ENCODE measurements at places on chromosomes 2 and 18.
A peak's percentile ranks its signal among the peaks of the same experiment; 100 is the strongest.

GRCh38 chr2:230152334-230152733 lies 67.5 kb downstream of the SP110 start:
- DNase-seq: no peak

DNA sequence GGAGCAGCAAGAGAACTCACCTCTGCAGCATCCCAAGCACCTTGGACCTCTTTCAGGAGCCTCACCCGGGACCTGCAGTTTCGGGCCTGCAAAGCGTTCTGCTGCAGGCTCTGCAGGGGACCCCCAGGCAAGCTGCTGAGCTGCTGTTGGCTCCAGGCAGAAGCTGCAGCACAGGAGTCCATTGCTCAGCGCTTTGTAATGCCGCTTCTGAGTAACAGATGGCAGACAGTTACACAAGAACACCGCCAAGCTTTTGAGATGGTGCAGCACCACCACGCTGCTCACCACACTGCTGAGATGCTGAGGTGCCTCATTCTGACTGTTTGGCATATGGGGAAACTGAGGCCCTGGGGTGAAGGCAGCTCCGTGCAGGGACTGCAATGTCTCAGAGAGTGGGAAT lies 1.9 kb upstream of the GALNT14 start:
- DNase-seq: no peak

DNA sequence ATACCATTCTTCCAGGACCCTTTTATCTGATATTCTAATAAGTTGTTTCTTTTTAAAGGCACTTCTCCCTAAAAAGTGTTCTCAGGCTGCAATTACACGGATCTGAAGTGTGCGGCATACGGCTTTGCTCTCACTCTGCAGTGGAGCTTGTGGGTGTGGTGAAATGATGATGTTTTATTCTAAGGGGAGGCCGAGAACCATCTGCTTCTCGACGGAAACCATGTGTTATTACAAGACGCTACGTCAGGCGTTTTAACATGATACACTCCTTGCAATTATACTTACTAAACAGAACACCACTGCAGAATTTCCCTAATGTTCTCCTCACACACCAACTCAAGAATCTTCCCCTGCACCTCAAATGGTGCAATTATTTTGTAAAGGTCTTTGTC lies 34.9 kb upstream of the CTDP1 start:
- DNase-seq: peak; percentile 38

DNA sequence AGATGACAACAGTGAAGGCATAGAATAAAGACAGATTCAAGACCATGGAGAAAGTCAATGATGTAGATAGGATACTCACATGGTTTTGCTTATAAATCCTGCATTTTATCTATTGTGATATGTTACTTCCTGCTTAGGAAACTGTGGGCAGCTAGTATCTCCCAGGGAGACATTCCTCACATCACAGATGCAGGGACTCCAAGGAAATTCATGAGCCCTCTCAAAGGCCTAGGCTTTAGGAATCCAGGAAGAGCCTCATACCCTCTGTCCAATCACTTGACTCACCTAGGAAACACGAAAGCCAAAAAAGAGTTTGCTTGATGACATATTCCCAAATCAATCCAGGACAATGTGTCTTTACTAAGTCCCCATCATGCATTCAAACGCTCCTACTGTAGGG lies 247.8 kb upstream of the KLHL29 start:
- DNase-seq: no peak

- no peak for DNase-seq
Measured at GRCh38 chr18:79533591-79533990, 137.9 kb downstream of the NFATC1 start.

GRCh38 chr2:164613321-164613982 lies 7.8 kb downstream of the GRB14 start:
- no peak for DNase-seq

GRCh38 chr18:78448106-78448505 lies 531.5 kb upstream of the SALL3 start:
- DNase-seq: no peak

DNA sequence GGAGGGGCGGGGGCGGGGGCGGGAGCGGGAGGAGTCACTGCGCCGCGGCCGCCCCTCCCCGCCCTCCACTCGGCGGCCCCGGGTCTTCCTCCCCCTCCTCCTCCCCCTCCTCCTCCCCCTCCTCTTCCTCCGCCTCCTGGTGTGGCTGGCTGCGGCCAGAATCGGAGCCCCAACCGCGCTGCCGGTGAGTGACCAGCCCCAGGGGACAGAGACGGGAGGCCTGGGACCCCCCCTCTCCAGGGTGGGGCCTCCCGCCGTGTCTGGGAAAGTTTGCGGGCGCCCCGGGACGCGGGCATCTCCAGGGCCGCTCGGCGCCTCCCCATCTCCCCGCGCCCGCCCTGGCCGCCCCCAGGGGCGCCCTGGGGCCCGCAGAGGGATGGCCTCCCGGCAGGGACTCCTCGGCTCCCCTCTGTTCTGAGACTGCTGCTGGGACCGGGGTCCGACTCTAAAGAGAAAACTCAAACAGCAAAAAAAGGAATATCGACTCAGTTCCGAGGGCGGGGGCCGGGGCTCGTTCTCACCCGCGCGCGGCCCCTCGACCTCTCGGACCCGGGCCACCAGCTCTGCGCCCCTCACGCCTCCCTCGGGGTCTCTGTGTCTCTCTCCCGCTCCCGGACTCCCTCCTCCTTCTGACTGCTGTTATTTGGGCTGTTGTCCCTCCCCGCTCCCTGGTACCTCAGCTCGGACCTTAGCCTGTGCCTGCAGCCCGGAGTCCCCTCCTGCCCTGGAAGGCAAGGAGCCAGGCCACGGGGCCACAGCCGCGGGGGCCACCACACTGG lies at the start of gene STON1:
Gene STON1, plus strand, starts transcription at position 122 of the 779 bp plus-strand sequence. CDS start 50,480 bp downstream, outside the sequence.
- no peak for DNase-seq

GRCh38 chr18:80143881-80144280 lies 34.8 kb downstream of the ADNP2 start:
- DNase-seq: no peak

- no peak for DNase-seq
Measured at GRCh38 chr2:145961846-145962245, 1441.9 kb upstream of the ZEB2 start.

- peak; percentile 12 for DNase-seq
Measured at GRCh38 chr2:72035518-72036172, 112.0 kb downstream of the CYP26B1 start.

Data from HFF-Myc (cell line).